ENCODE measurements at places on chromosomes 6 and 20. TPM values are rescaled to one million over a fixed set of nuclear protein-coding genes. Genes with fewer than 3 reads are reported as not detected.

The XKR7 gene
- 0.05 TPM for total RNA-seq

The MYT1 gene
- 0.18 TPM for total RNA-seq

DNA sequence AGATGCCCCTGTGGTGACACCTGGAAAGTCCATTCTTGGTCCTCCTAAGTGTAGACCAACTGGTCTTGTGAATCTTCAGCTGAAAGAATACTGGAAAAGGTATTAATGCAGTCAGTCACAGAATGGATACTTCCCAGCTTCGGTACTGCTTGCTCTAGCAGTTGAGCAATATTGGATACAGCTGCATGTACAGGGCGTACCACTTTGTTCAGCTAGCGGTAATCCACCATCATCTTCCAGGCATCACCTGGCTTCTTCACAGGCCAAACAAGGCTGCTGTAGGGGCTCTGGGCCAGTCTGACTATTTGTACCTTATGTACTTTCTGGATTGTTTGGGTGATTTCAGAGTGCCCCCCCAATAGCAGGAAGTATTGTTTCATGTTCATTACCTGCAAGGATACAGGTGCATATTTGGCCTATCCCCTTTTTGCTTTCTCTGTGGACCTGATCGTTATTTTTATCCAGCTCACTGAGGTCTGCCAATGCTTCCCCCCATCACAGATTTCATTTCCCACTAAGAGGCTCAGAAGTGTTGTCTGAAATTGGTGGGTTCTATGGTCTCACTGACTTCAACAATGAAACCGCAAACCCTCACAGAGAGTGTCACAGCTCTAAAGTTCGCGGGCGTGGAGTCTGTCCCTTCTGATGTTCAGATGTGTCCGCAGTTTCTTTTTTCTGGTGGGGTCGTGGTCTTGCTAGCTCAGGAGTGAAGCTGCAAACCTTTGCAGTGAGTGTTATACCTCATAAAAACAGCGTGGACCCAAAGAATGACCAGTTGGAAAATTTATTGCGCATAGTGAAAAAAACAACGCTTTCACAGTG, 52.2 kb downstream of the TRIM27 start:
- no peak for DNase-seq

- no peak for DNase-seq
Observed at GRCh38 chr6:71194724-71195123, 93.9 kb upstream of the OGFRL1 start.

The TP53TG5 gene
- 1.2 TPM for total RNA-seq

GRCh38 chr20:32607324-32607723, 22.2 kb upstream of the NOL4L start:
- no peak for DNase-seq

- DNase-seq, result no peak
Observed at GRCh38 chr6:7138046-7138531, 30.3 kb downstream of the RREB1 start.

GRCh38 chr6:49826743-49827406, 39.5 kb downstream of the CRISP1 start:
- DNase-seq, result no peak

GRCh38 chr6:129860908-129861665, at the start of gene TMEM244:
Gene TMEM244 (minus strand): TSS chr6:129861315. CDS start chr6:129861188, 127 bp downstream.
- no peak for DNase-seq

DNA sequence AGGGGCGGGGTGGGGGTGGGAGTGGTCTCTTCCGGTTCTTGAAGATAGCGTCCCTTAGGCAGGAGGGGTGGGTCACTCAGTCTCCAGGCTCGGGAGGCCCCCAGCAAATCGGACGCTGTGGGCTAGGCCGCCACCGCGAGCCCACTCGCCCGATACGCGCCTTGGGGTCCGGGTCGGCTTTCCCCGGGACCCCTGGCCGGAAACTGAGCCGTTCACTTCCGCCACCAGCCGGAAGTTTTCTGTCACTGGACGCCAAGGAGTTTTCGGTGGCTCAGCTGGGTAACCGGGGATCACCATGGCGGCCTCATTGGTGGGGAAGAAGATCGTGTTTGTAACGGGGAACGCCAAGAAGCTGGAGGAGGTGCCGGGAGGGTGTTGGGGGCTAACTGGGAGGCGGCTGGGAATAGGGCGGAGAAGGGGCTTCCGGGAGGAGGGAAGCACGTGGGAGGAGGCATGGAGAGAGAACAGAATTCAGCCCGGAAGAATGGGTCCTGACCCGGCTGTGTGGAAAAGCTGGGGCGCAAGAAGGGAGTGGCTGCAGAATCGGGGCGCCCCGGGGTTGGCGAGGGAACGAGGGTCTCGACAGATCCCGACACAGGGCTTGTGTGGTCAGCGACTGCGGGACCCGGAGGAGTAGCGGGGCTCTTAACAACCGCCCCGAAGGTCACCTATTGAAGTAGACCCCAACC, at the start of gene ITPA:
Gene ITPA, plus strand, starts transcription at position 242 of the 689 bp plus-strand sequence. Its CDS starts 54 bp downstream, at position 296.
- DNase-seq, result peak; percentile 61

The HLA-DOB gene
- 1.9 TPM for total RNA-seq

DNA sequence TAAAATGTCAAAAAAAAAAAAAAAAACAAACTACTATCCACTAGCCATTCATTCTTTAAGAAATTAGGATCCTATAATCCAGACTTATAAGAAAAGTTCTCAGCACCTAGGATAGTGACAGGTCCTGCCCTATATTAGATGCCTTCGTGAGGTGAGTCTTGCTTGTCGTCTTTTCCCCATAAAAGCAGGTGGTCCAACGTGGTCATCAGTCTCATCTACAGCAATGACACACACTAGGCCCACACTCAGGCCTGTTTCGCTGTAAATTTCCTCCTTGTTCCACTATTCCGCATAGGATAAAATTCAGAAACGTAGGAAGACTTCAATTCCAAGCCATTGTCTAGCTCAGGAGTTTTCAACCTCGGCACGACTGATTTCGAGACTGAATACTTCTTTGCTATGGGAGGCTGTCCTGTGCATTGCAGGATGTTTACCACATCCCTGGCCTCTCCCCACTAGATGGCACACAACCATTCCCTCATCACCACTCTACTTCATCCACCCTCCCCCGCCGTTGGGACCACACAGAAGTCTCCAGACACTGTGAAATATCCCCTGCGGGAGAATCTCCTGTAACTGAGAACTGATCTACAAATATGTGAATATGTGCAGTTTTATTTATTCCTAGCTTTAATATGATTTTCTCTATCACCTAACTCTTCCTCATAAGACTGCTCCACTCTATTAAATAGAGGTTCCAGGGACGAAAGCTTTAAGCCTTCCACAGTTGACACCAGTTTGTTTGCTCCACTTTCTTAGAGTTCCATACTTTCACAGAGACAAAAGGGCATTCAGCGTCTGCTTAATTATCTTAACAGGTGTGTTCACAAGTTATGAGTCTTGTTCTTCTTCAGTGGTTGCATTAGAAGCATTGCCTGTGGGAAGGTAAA, 346.3 kb downstream of the BMP2 start:
- no peak for DNase-seq

- DNase-seq, result no peak
Observed at GRCh38 chr6:96522465-96523009, 931 bp downstream of the UFL1 start.
